HFF-Myc (cell line): ENCODE measurements at places on chromosomes 4 and X.

DNA sequence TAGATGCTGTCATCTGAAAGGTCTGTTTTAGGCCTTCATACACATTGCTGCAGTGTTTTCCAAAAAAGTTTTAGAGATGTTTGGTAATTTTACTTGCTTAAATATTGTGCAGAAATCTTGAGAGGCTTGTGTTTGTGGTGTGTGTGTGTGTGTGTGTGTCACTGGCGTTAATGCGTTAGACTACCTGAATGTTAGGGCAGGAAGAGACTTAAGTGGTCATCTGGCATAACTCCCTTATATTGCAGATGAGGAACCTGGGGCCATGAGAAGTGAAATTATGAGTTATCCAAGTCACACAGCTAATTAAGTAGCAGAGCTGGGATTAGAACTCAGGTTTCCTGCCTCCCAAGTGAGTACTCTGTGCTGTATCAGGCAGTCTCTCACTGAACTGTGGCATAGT lies 1.4 kb downstream of the LSM6 start:
- DNase-seq = no peak

GRCh38 chrX:77953708-77954107 lies 15.7 kb downstream of the PGAM4 start:
- DNase-seq = no peak

DNA sequence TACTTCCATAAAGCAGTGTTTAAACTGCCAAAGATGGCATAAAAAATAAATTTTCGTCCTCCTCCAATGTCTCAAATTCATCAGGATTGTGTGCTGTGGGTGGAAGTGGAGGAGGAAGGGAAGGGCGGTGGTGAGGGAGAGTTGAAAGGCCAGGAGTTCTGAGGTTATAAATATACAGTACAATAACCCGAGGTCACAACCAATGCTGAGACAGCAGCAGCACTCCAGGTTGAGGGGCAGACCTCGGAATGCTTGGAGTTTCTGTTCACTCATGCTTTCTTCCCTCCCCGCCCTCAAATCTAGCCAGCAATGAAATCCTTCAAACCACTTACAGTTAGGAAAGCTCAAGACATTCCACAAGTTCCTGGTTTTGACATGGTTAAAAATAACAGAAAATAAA lies 134.0 kb upstream of the SMAD1 start:
- no peak for DNase-seq

- DNase-seq = no peak
Measured at GRCh38 chrX:123170546-123170945, 13.5 kb upstream of the GRIA3 start.

GRCh38 chr4:38368613-38369012 lies 295.4 kb upstream of the KLF3 start:
- DNase-seq = no peak

DNA sequence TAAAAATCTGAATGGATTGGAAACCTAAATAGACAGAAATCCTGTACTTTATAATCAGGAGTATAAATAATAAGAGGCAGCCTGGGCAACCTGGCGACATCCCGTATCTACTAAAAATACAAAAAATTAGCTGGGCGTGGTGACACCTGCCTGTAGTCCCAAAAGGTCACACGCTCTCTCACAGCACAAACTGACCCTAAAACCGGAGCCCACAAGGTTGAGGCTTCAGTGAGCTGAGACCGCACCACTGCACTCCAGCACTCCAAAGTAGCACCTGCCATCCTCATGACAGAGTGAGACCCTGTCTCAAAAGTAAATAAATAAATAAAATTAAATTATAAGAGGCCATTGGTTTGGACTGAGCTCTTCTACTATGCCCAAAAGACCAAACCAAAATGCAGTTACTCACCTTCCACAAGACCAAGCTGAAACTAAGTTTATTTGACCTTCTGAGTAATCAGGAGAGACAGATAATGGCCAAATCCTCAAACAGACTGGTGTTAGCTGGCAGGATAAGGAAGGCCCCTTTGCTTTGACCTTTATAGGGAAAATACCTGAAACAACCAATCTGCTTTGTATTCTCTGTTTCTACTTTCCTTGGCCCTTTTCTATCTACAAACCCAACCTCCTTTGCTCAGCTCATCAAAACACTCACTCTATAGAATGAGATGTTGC lies 3.2 kb upstream of the GRSF1 start:
- no peak for DNase-seq

- no peak for DNase-seq
Measured at GRCh38 chr4:650461-650860, 23.6 kb downstream of the ATP5ME start.
